Uterus (tissue), 4 donors: ENCODE measurements at places on chromosomes 2 and 18.

GRCh38 chr2:100321179-100321865, 979 bp downstream of the LONRF2 start:
- H3K4me1 ChIP-seq, result no peaks in the 10 kb centered on the region
- peak; percentile 52 for DNase-seq
- H3K36me3 ChIP-seq, result no peaks in the 10 kb centered on the region
- no peaks in the 10 kb centered on the region for H3K27me3 ChIP-seq

DNA sequence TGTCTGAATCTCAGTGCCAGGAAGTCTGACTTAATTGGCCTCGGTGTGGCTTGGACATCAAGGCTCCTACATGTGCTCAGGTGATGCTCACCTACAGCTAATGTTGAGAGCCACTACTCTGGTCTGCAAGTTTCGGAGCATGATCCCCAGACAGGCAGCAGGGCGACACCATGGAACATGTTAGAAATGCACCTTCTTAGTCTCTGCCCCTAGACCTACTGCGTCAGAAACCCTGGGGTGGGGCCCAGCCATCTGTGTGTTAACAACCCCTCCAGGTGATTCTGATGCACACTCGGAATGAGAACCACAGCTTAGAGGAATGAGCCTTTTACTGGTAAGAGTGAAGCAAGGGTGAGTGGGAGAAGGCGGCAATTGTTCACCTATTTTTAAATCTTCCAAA, 86.9 kb upstream of the NABP1 start:
- no peak overlapping the region for H3K27ac ChIP-seq
- H3K4me1 ChIP-seq, result no peaks in the 10 kb centered on the region
- H3K4me3 ChIP-seq, result no peak overlapping the region
- no peak for DNase-seq

GRCh38 chr18:21826196-21826595, 85.6 kb downstream of the MIB1 start:
- H3K27ac ChIP-seq, result no peak overlapping the region
- DNase-seq, result no peak
- H3K27me3 ChIP-seq, result no peaks in the 10 kb centered on the region

DNA sequence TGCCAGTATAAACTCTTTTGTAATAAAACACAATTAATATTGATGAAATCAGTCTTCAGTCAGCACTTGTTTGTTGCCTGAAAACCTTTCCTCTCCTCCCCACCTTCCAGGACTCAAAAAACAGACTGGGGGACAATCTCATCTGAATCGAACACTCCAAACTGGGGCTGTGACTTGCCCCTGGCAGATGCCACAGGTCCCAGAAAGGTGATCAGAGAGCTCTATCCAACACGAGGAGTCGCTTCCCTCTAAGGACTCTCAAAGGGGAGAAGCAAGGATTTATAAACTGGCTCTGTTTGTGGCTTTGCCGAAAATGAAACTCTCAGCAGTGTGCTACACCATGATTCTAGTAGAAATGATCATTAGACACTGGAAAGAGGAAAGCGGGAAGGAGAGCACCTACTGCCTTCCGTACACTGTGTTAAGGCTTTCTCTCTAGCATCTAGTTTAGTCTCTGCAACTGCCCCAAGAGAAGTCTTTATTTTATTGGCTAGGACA, 199.2 kb downstream of the TGIF1 start:
- no peak overlapping the region for H3K27ac ChIP-seq
- no peaks in the 10 kb centered on the region for H3K27me3 ChIP-seq
- H3K4me1 ChIP-seq, result no peaks in the 10 kb centered on the region

GRCh38 chr18:39741755-39742466, 2176.3 kb upstream of the CELF4 start:
- H3K4me1 ChIP-seq, result no peaks in the 10 kb centered on the region
- H3K27ac ChIP-seq, result no peak overlapping the region
- no peaks in the 10 kb centered on the region for H3K27me3 ChIP-seq
- no peak for DNase-seq

DNA sequence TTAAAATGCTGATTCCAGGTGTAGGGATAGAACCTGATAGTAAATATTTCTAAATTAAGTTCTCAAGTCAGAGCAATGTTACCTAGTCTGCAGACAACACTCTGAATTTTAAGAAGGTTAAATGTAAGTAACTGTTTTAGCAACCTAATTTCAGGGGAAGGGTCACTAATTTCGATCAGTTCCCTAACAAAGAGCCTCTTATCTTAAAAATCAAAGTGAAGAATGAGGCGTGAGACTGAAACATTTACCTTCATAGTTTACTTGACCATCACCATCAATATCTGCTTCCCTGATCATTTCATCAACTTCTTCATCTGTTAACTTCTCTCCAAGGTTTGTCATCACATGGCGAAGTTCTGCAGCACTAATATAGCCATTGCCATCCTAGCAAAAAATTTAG, 6.4 kb upstream of the STPG4 start:
- no peak overlapping the region for H3K4me3 ChIP-seq
- H3K36me3 ChIP-seq, result no peaks in the 10 kb centered on the region
- no peaks in the 10 kb centered on the region for H3K27me3 ChIP-seq
- H3K4me1 ChIP-seq, result peaks cover 4% of the 10 kb centered on the region
- no peak for DNase-seq

- no peaks in the 10 kb centered on the region for H3K4me1 ChIP-seq
- no peaks in the 10 kb centered on the region for H3K27me3 ChIP-seq
- no peak for DNase-seq
- H3K4me3 ChIP-seq, result no peak overlapping the region
- no peak overlapping the region for H3K27ac ChIP-seq
Observed at GRCh38 chr2:240623531-240624010, 1.7 kb upstream of the GPR35 start.

- H3K4me1 ChIP-seq, result peaks cover 73% of the 10 kb centered on the region
- no peak for DNase-seq
- H3K4me3 ChIP-seq, result no peak overlapping the region
- H3K27me3 ChIP-seq, result no peaks in the 10 kb centered on the region
Observed at GRCh38 chr18:48932822-48933510, 17.8 kb downstream of the SMAD7 start.

DNA sequence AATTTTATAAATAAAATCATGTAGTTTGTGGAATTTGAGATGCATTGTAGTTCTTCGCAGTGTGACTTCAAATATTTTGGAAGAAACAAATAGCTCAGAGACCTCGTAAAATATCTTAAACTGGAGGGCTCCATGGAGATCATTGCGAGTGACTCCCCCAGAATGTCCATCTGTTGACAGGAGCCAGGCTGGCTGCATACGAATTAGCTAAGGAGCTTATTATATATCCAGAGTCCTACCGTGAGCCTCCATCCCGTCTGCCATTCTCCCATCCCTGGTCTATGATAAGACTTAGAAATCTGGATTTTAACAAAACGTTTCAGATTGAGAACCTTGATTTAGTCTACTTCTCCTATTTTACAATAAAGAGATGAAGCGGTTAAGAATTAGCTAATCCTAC, 80.2 kb downstream of the MSH2 start:
- DNase-seq, result no peak
- H3K4me3 ChIP-seq, result no peak overlapping the region
- H3K36me3 ChIP-seq, result no peaks in the 10 kb centered on the region
- no peak overlapping the region for H3K27ac ChIP-seq
- H3K4me1 ChIP-seq, result no peaks in the 10 kb centered on the region
- no peaks in the 10 kb centered on the region for H3K27me3 ChIP-seq

DNA sequence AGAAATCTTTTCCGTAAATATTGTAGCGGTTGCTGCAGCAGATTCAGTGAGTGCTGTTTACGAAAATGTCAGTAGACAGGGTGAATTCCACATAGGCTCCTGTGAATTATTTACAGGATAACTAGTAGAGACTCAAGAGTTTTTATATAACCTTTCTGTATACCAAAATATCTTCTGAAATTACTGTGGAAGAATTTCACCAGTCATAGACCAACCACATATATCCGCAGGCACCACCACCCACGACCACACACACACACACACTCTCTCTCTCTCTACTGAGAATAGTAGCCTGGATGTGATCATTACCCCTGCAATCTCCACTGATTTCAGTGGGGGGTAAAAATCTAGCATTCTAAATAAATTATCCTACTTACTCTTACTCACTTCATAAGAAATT, 341.8 kb downstream of the RBM43 start:
- no peak overlapping the region for H3K4me3 ChIP-seq
- H3K36me3 ChIP-seq, result no peaks in the 10 kb centered on the region
- no peak overlapping the region for H3K27ac ChIP-seq
- no peaks in the 10 kb centered on the region for H3K4me1 ChIP-seq
- DNase-seq, result no peak

GRCh38 chr18:34281722-34282121, 57.0 kb upstream of the NOL4 start:
- DNase-seq, result no peak
- H3K36me3 ChIP-seq, result no peaks in the 10 kb centered on the region
- no peak overlapping the region for H3K4me3 ChIP-seq
- H3K27me3 ChIP-seq, result no peaks in the 10 kb centered on the region
- H3K27ac ChIP-seq, result no peak overlapping the region

GRCh38 chr18:79516441-79516931, 120.8 kb downstream of the NFATC1 start:
- no peaks in the 10 kb centered on the region for H3K27me3 ChIP-seq
- no peak overlapping the region for H3K27ac ChIP-seq
- H3K4me3 ChIP-seq, result no peak overlapping the region
- H3K4me1 ChIP-seq, result no peaks in the 10 kb centered on the region
- no peak for DNase-seq

DNA sequence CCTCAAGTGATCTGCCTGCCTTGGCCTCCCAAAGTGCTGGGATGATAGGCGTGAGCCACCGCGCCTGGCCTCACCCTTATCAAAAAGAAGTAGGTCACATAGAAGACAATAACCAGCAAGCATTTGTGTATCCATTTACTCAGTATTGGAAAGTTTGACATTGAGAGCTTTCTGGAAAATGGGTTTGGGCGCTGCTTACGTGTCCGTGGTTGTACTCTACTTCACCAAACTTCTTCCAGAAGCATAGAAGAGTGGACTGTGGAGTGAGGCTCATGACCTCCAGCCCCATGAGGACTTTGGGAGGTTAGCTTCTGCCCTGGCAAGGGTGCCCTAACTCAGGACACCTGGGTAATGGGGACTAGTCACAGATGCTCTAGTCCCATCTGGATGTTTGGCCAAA, 3.7 kb upstream of the ODC1 start:
- H3K4me3 ChIP-seq, result no peak overlapping the region
- H3K27ac ChIP-seq, result no peak overlapping the region
- no peaks in the 10 kb centered on the region for H3K4me1 ChIP-seq
- H3K27me3 ChIP-seq, result no peaks in the 10 kb centered on the region

DNA sequence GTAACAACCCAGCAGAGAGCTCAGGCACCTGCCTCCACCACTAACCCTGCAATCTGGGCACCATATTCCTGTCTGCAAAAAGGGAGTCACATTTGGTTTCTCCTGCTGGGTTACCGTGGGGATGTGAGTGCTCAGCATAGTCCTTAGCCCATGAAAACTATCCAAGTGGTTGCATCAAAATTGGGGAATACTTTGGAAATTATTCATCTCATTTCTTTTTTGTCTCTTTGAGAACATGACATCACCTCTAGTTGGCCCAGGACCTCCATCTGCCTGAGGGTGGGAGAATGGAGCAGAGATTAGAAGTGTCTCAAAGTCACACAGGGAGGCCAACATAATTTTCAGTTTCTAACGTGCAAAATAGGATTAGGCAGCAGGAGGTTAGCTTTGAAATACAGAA, 19.3 kb upstream of the SPP2 start:
- no peaks in the 10 kb centered on the region for H3K36me3 ChIP-seq
- no peaks in the 10 kb centered on the region for H3K27me3 ChIP-seq
- no peak overlapping the region for H3K27ac ChIP-seq
- no peaks in the 10 kb centered on the region for H3K4me1 ChIP-seq
- no peak for DNase-seq
